Activated T-cell treated with anti-CD3 and anti-CD28 coated beads, Interleukin-2, amount 50 U/mL, for 1 hour (primary cell): ENCODE measurements at places on chromosomes 7 and 10.

GRCh38 chr10:103568505-103568904 lies 75.0 kb downstream of the NEURL1 start:
- no peak for DNase-seq

DNA sequence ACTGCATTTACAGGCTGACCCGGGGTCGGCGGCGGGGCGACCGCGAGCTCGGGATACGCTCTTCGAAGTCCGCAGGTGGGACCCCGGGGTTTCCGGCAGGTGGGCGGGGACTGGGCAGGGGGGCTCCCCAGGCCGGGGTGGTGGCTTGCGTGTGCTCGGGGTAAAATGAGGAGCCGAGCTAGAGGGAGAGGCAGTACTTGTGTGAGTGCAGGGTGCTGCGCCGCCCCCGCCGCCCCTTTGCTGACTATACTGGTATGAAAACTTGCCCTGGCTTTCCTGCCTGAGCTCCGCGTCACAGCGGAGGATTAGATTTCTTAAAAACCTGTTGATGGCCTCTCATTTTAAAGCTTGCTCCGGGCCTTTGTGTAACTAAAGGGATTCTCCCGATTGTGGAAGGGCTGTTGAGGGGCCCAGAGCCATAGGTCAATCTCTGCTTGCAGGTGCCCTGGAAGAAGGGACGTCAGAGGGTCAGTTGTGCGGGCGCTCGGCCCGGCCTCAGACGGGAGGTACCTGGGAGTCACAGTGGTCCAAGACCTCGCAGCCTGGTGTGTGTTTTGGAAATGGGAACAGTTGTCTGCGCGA lies 488 bp downstream of the ARMC10 start:
- no peak for DNase-seq

- no peak for DNase-seq
Observed at GRCh38 chr7:136654406-136654805, 214.0 kb upstream of the CHRM2 start.

- DNase-seq = no peak
Observed at GRCh38 chr7:153354071-153354470, 594.5 kb downstream of the ACTR3B start.

GRCh38 chr10:103599211-103599610 lies 105.7 kb downstream of the NEURL1 start:
- no peak for DNase-seq

GRCh38 chr7:122315507-122316466 lies 11.2 kb upstream of the FEZF1 start:
- no peak for DNase-seq
